Activated CD4-positive, CD25-positive, alpha-beta regulatory T cell treated with anti-CD3 and anti-CD28 coated beads, Interleukin-2, amount 50 U/mL, for 16 hours (primary cell): ENCODE measurements at places on chromosomes 3 and 15.

DNA sequence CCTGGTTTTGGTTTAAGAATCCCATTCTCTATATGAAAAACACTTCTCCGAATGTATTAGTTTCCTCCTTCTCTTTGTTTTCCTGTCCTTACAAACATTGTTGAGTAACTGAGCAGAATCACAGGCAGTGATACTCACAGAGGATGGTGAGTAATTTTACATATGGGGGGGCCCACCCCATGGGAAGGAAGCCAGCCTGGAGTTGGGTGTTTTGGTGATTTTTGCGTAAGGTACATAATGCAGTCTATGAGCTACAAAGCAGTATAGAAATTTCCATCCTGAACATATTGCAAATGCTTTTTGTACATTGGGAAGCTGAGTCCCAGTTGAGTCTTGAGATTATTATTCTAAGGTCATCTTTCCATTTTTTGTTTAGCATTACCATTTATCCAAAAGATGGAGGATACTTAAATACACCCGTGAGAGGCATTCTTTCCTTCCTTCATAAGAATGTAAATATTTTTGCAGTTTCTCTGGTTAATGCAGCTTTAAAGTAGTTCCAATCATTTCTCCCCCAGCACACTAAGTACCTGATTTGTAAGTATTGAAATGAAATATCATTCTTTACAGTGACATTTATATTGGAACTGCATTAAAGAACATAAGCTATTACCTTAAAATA is 476.8 kb downstream of the AGBL1 start:
- DNase-seq, result no peak

DNA sequence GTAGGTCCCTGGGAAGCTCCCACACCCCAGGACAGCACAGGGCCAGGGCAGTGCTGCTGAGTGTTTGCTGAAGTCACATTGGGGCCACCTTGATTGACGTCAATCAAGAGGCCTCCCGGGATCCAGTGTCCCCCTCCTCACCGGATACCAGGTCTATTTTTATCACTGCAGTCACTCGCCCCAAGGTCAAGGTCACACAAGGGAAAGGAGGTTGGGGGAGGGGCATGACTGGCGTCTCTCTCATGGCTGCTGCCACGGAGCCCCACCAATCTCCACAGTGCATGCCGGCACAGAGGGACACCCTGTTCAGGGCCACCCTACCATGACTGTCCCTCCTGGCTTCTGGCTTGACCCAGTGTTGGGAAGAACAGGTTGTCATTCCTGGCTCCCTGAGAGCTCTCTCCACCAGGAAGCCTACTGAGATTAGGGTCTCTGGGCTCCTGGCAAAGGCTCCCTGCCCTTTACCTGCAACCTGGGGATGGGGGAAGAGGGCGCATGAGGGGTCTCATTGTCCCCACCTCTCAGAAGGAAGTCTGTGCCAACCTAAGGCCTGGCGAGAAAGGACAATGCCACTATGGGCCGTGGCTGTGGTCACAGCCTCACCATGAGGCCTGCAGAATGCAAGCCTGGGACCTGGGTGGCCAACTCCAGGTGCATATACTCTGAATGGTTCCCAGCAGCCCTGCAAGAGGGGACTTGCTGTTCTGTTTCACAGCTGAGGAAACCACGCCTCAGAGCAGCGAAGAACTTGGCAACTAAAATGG is 1.5 kb downstream of the MYL3 start:
- DNase-seq, result no peak

DNA sequence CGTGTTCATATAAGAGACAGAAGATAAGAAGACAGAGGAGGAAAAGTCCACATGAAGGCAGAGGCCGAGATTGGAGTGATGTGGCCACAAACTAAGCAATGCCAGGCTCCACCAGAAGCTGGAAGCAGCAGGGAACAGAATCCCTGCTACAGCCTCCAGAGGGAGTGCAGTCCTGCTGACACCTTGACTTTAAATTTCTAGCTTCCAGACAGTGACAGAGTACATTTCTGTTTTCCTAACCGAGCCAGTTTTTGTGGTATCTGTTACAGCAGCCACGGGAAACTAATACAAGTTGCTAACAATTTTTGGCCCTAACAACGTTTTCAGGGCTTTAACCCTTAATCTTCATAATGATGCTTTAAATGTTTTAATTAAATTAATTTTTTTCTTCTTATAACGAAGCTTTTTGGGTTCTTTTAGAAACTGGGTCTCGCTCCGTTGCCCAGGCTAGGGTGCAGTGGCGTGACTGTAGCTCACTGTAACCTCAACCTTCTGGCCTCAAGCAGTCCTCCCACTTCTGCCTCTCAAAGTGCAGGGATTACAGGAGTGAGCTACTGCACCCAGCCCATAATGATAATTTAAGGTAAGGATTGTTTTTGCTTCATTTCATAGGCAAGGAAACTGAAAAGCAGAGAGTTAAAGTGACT is 202.3 kb upstream of the PROK2 start:
- no peak for DNase-seq

DNA sequence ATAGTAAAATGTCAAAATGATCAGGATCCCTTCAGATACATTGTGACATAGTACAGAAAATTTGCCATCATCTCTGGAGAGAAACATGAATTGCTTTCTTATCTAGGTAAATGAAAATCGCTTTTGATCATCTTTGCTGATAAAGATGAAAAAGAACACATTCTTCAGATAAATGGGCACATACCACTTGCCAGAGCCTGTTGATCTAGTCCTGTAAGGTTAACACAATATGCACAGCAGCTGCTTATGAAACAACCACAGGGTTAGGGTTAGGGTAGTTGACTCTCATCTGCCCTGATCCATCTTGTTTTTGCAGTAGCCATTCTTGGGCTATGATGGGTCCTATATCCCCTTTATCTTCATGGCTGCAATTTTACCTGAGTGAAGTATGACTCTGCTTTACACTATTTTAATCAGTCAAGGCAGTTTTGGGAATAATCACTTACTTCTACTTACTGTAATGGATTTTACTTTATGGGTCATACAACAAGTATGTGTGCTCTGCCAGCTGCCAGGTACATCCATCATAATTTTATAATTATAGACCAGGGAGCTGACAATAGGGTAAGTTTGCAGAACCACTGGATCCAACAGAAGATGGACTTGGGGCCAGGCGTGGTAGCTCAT is 12.6 kb upstream of the SPINK8 start:
- DNase-seq, result no peak

GRCh38 chr3:144181062-144181461 is 209.4 kb downstream of the DIPK2A start:
- no peak for DNase-seq

DNA sequence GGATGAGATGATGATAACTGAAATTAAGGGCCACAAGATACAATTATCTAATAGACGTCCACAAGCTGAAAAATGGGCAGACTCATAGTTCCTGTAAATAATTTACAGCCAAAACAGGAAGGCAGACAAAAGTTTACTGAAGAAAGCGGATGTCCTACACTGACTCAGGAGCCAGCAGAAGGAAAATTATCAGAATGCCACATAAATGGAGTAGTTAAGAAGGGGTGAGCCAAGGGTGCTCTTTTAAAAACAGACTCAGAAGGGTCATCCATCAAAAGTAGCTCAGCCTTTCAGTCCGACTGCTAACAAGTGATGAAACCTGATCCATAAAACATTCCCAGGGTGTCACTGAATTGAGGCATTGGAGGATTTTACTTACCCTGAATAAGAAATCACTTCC is 39.8 kb downstream of the TUSC7 start:
- no peak for DNase-seq

DNA sequence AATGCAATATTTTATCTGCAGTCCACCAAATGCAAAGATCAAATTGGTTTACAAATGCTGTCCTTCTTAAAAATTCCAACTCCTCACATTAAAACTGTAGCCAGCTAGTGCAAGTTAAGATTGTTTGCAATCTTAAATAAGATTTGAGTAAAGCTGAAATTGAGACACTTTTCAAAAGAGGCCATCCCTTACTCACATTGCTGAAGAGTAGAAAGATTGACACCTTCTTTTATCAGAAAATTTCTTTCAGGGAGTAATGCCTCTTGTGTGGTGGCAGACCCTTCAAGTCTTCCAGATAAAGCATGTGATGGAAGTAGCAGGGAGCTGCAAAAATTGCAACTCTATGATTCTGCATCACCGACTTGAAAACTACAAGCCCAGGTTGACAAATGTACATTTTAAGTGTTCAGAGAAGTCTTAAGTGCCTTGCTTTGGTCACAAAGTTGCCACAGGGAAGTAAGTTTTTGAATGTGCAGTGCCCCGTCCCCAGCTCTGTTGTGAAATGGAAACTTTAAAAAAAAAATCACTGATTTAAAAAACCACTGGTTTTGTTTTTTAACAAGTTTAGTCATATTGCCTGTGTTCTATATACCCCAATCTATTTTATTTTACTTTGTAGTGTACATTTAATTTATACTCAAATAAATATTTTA is 12.6 kb downstream of the CD86 start:
- DNase-seq, result no peak

- no peak for DNase-seq
These were observed 6.5 kb upstream of the CLDN16 start for GRCh38 chr3:190381441-190381840.

GRCh38 chr3:43102773-43103480 is 3.0 kb downstream of the POMGNT2 start:
- DNase-seq, result no peak

- no peak for DNase-seq
These were observed 4.4 kb downstream of the NAA50 start for GRCh38 chr3:113741620-113742019.

- no peak for DNase-seq
These were observed 65.8 kb upstream of the PTX3 start for GRCh38 chr3:157370867-157371266.

DNA sequence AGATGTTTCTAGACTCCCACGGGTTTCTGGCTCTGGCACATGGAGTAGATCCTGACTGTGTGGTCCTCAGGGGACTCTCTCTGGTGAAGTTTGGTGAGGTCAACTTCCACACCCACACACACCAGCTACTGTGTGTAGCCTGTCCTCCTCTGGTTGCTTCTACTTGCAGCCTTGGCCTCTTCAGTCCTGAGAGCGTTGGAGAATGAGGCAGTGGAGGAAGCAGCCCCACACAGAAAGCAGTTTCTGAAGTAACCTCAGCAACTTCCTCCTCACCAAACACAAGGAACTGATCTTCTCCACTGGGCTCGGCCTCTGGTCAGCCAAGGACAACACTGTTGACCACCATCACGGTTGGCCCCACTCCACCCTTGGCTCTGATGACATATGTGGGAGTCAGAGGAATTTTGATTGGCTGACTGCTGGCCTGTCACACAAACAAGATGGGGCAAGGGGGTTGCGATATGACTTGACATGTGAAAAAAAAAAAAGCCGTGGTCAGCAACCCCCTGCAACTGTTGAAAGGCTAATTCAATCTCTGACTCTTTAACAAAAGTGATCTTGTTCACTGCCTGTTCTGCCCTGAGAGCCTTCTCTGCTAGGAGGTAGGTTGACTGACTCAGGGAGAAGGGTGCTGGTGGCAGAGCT is 19.6 kb downstream of the CD86 start:
- no peak for DNase-seq

DNA sequence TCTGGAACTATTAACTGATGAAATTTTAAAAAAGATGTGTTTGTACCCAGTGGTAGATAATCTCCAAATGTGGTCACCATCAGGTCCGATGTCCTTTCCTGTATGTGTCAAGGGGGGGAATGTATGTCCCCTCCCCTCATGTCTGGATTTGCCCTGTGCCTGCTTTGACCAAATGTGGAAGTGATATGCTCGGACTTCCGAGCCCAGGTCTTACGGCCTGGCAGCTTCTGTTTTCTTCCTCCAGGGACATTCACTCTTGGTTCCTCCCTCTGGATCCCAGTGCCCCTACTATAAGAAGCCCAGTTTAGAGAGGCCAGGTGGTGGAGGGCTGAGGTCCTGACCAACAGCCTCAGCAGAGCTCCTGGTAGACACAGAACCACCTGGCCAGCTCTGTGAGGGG is 75.5 kb downstream of the CCR1 start:
- no peak for DNase-seq

DNA sequence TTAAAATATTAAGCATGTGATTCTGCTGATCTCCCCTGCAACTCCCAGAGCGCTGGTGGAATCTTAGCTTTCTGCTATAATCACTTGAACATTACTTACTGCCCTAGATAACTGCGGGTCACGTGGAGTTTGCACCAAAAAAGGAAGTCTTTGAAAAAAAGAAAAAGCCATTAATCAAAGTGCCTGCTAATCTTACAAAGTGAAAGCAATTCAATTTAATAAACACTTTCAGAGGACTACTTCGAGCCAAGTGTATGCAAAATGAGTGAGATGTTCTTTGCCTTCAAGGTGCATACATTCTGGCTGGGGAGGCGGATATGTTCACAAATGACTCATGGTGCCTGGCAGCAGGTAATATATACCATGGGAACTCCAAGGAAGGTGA is 109.9 kb upstream of the GAP43 start:
- no peak for DNase-seq

DNA sequence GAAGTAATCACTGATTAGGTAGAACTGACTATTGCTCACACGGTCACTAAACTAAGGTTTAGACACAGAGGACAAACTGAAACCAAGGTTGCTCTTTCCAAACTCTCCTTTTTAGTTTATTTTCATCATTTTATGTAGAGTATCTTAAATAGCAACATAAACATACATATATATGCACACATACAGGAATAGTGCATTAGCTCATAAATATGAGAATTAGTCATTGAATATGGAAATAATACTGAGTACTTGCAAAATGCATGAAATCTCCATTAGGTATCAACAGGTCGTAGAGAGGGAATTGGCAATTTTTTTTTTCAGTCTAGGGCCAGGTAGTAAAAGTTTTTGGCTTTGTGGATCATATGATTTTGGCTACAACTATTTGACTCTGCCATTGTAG is 557.1 kb downstream of the NLGN1 start:
- no peak for DNase-seq

DNA sequence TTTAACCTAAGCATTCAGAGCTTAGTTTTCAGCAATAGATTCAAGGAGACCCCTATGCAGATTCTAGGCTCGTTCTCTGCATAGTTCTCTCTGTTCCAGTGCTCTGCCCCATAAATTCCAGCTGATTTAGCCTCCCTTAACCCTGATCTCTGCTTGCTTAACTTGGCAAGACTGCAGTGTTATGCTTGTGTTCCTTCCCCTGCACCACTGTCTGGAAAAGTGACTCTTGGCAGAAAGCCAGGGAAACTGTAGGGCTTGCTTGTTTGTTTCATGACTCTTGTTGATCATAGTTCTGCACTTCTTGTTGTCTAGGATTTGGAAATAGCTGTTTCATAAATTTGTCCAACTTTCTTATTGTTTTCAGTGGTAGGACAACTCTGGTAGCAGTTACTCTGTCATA is 40.1 kb downstream of the ANAPC13 start:
- DNase-seq, result no peak

- no peak for DNase-seq
These were observed 6.0 kb downstream of the SNRPA1 start for GRCh38 chr15:101288905-101289513.

DNA sequence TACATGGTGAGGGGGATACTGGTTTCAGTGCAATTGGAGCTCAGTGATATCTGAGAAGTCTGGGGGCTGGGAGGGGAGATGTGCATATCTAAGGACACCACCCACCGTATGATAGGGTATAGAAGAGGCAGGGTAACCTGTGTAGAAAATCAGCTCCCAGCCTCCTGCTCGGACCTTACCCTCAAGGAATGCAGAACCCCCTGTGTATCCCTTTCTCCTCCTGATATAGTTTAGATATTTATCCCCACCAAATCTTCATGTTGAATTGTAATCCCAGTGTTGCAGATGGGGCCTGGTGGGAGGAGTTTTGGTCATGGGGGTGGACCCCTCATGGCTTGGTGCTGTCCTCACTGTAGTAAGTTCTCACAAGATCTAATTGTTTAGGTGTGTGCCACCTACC is 48.2 kb upstream of the GATA2 start:
- no peak for DNase-seq
